ENCODE measurements at places on chromosomes 4 and X. TPM values are rescaled to one million over a fixed set of nuclear protein-coding genes. Genes with fewer than 3 reads are reported as not detected.

Gene HDX
- total RNA-seq = 3.7 TPM

Gene SSX2
- total RNA-seq = not detected

Gene DSPP
- not detected for total RNA-seq

Gene FGD1
- total RNA-seq = 16.2 TPM

Gene CFAP299
- not detected for total RNA-seq

Gene ARX
- total RNA-seq = not detected

Gene IL3RA
- total RNA-seq = not detected

Gene CHRNA9
- total RNA-seq = 0.17 TPM

Gene CT45A10
- not detected for total RNA-seq

Gene NHS
- 9.0 TPM for total RNA-seq

Gene CHRDL1
- not detected for total RNA-seq

Gene NEXMIF
- total RNA-seq = not detected

Gene UGT2B15
- total RNA-seq = not detected

Gene NAA11
- not detected for total RNA-seq

Gene SSX4
- total RNA-seq = not detected

Gene ATP5ME
- 38.7 TPM for total RNA-seq

Gene RAB41
- total RNA-seq = not detected

Gene PNMA6A
- under 0.01 TPM for total RNA-seq

Gene PHEX
- total RNA-seq = 2.0 TPM

Gene FRG2
- total RNA-seq = not detected

Gene FAM47E
- 0.99 TPM for total RNA-seq

Gene F8A2
- total RNA-seq = 0.67 TPM

Gene ZFYVE28
- total RNA-seq = 1.1 TPM

Gene MAOA
- total RNA-seq = 38.6 TPM

Gene TMEM33
- total RNA-seq = 102 TPM

Gene HTATSF1
- total RNA-seq = 20.0 TPM

Gene LRIT3
- 0.17 TPM for total RNA-seq

Gene SMIM10
- 0.17 TPM for total RNA-seq

Gene PAGE5
- total RNA-seq = not detected

Gene STPG2
- total RNA-seq = 0.28 TPM
